Transverse colon (tissue), 4 donors: ENCODE measurements at places on chromosomes 11 and 22.

- no peaks in the 10 kb centered on the region for H3K36me3 ChIP-seq
- H3K4me3 ChIP-seq = no peak overlapping the region
- DNase-seq = no peak
Measured at GRCh38 chr22:29442976-29443375, 4.6 kb downstream of the RFPL1 start.

DNA sequence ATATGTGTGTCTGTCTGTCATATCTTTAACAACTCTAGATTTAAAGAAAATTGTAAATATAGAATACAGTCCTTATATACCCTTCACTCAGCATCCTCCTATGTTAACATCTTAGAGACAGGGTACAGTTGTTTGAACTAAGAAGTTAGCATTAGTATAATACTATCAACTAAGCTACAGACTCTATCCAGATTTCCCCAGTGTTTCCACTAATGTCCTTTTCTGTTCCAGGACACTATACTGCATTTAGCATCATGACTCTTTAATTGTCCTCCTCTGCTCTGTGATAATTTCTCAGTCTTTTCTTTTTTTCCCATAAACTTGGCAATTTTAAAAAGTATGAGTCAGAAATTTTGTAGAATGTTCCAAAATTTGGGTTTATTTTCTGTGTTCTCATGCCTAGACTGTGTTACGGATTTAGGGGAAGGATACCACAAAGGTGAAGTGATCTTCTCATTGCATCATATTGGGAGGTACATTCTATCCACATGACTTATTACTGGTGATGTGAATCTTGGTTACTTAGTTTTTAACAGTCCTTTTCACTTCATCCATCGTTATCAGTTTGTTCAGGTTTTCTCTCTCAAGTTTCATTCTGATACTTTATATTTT lies 168.4 kb downstream of the SBF2 start:
- DNase-seq = no peak
- no peaks in the 10 kb centered on the region for H3K36me3 ChIP-seq
- no peak overlapping the region for H3K4me3 ChIP-seq
- no peaks in the 10 kb centered on the region for H3K27me3 ChIP-seq
- H3K27ac ChIP-seq = no peak overlapping the region

DNA sequence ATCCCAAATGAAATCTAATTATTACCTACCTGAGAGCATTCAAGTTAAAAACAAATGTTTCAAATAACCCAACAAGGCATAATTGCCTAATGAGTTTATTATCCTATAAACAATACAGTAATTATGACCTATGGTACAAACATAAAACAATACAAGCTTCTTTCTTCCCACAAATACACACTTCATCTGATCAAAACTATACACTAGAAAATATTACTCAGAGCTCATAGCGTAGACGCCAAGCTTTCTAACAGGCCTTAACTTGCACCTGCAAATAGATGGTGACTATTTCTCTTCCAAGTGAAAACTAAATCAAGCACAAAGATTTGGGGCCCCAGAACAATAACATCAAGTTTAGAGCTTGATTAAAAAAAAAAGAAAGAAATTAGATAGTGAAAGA lies 78.1 kb downstream of the SOX6 start:
- peaks cover 22% of the 10 kb centered on the region for H3K4me1 ChIP-seq
- peak overlapping the region; percentile 79 for H3K27ac ChIP-seq
- DNase-seq = no peak

GRCh38 chr11:78339483-78339882 lies 78.1 kb downstream of the GAB2 start:
- H3K4me3 ChIP-seq = no peak overlapping the region
- no peak overlapping the region for H3K27ac ChIP-seq
- no peaks in the 10 kb centered on the region for H3K36me3 ChIP-seq
- no peaks in the 10 kb centered on the region for H3K27me3 ChIP-seq
- H3K4me1 ChIP-seq = no peaks in the 10 kb centered on the region
- DNase-seq = no peak

DNA sequence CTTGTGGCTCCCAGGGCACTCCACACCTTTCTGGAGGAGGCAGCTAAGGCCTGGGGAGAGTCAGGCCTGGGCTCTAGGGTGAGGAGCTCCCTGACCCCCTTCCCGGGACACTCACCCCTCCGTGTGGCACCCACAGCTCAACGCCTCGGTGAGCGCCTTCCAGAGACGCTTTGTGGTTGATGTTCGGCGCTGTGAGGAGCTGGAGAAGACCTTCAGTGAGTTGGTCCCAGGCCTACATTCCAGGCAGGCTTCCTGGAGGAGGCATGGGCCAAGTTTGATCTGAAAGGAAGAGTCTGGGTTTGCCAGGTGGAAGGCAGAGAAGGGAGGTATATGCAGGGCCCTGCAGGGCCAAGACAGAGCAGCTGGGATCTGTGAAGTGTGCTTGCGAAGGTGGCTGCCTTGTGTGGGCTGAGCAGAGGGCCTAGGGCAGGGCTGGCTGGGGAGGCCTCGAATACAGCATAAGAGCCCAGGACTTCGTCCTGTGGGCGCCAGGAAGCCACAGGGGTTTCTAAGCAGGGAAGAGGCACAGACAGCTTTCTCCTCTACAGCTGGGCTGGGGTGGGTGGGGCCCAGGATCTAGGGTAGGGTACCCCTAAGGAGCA lies 2.9 kb downstream of the TCIRG1 start:
- H3K4me1 ChIP-seq = peaks cover 17% of the 10 kb centered on the region
- no peaks in the 10 kb centered on the region for H3K27me3 ChIP-seq

- H3K27ac ChIP-seq = no peak overlapping the region
- no peak for DNase-seq
- peaks cover 5% of the 10 kb centered on the region for H3K4me1 ChIP-seq
- H3K27me3 ChIP-seq = no peaks in the 10 kb centered on the region
Measured at GRCh38 chr11:47572715-47573255, 6.0 kb downstream of the KBTBD4 start.

DNA sequence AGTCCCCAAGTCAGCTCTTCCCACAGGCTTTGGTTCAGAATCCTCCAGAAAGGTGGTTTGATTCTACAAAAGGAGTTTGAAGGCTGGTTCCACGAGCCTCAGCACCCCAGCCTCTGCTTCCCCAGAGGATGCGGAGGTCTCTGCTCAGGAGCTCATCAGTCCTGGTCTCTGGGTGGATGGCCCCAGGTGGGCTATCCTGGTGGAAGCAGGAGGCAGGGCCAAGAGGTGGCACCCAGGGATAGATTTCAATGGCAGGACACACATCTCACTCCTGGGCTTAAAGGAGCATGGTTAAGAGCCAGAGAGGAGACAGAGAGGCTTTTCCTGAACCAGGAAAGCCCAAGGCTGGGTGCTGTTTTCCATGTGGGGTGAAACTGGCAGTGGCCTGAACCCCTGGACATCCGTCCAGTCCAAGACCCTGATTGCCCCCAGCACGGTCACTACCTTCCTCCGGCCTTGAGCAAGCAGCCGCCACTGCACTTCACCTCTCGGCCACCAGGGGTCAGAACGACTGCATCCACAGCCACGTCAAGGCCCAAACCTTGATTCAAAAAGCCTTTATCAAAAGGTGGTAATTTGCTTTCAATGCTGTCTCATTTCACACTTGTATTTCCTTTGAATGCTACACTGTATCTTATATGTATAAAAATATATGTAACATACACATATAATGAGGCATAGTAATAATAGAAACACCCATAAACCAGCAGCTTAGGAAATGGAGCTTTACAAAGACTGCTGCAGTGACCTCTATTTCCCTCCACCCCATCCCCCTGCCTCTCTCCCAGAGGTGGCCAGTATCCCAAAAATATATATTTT lies 19.3 kb upstream of the FXYD2 start:
- no peaks in the 10 kb centered on the region for H3K36me3 ChIP-seq
- no peaks in the 10 kb centered on the region for H3K4me1 ChIP-seq
- no peak overlapping the region for H3K27ac ChIP-seq

GRCh38 chr22:38881997-38882879 lies 10.2 kb upstream of the CBX6 start:
- no peaks in the 10 kb centered on the region for H3K36me3 ChIP-seq
- DNase-seq = no peak
- H3K4me1 ChIP-seq = peaks cover 11% of the 10 kb centered on the region
- H3K27ac ChIP-seq = peak overlapping the region; percentile 89
- no peak overlapping the region for H3K4me3 ChIP-seq
- no peaks in the 10 kb centered on the region for H3K27me3 ChIP-seq

- peaks cover 18% of the 10 kb centered on the region for H3K4me1 ChIP-seq
- no peaks in the 10 kb centered on the region for H3K36me3 ChIP-seq
- H3K4me3 ChIP-seq = no peak overlapping the region
Measured at GRCh38 chr11:75388386-75389275, 10.7 kb upstream of the RPS3 start.

- peaks cover 10% of the 10 kb centered on the region for H3K4me1 ChIP-seq
- H3K27ac ChIP-seq = no peak overlapping the region
- H3K4me3 ChIP-seq = no peak overlapping the region
- no peak for DNase-seq
- H3K36me3 ChIP-seq = no peaks in the 10 kb centered on the region
Measured at GRCh38 chr11:36501236-36501635, 8.8 kb downstream of the TRAF6 start.

DNA sequence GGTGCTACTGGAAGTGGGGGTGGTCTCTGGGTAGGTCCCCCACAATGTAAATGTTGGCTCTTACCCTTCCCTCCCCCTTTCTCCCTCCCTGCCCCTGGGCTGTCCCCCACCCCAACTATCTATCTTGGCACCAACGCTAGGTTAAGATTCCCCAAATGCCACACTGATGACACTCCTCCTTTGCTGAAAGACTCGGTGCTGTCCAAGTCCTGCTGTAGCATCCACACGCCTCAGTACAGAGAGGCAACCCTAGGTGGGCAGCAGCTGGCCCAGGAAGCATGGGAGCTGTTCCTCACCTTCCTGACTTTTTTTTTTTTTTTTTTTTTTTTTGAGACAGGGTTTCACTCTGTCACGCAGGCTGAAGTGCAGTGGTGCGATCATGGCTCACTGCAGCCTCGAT lies 3.4 kb upstream of the KCTD17 start:
- no peaks in the 10 kb centered on the region for H3K36me3 ChIP-seq
- DNase-seq = no peak
- peaks cover 9% of the 10 kb centered on the region for H3K4me1 ChIP-seq
- H3K27me3 ChIP-seq = no peaks in the 10 kb centered on the region

DNA sequence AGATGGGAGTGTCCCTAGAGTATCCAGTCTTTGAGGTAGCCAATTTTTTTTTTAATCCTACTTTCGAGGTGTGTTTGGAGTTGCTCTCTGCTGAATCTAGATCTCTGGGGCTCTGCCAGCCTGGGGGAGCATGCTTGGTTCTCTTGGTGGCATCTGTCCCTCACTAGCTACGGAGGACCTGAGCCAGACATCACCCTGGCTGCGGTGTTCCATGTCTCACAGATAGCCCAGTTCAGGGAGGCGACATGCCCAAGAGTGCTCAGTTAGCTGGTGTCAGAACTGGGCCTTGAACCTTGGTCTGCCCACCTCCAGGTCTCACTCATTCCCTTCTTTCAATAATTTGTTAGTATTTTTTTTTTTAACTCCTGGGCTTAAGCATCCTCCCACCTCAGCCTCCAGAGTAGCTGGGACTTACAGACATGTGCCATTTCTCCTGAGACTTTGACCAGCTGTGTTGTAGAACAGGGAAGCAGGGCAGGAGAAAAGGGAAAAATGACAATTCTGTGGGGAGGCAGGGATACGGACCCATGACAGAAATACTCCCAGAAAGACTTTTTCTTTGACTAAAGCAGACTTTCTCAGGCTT lies 621 bp downstream of the HMOX1 start:
- no peaks in the 10 kb centered on the region for H3K36me3 ChIP-seq
- H3K4me3 ChIP-seq = peak overlapping the region; percentile 16
- H3K27ac ChIP-seq = peak overlapping the region; percentile 81
- DNase-seq = no peak
- H3K27me3 ChIP-seq = no peaks in the 10 kb centered on the region

DNA sequence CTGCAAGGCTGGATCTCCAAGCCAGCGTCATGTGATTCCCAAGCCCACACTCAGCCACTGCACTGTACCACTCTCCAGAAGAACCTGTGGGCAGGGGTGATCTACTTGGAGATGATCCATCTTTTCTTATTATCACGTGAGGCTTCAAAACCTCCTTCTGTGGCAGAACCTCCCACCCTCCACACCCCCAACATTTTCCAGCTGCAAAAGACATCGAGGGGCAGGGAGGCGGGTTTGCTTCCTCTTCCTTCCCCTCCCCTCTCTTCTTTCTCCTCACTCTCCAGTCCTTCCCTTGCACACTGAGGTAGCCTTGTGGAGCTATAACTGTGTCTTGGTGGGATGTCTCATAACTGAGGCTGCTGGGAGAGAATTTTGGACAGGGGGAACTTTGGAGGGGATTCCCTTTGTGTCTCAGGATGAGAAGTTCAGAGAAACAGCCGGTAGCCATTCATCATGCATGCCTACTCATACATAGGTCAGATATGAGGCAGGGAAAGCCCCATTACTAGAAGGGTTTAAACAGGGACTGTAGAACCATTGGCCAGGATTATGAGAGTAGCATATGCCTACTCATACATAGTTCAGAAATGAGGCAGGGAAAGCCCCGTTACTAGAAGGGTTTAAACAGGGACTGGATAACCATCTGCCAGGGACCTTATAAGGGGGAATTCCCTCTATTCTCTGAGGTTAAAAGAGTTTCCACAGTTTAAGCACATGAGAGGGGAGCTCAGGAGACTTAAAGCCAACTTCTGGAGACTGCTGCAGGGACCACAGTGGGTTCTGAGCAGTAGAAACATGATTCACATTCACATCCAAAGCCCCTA lies 420.7 kb upstream of the CADM1 start:
- no peak overlapping the region for H3K4me3 ChIP-seq
- no peak overlapping the region for H3K27ac ChIP-seq
- H3K36me3 ChIP-seq = no peaks in the 10 kb centered on the region
- no peak for DNase-seq

DNA sequence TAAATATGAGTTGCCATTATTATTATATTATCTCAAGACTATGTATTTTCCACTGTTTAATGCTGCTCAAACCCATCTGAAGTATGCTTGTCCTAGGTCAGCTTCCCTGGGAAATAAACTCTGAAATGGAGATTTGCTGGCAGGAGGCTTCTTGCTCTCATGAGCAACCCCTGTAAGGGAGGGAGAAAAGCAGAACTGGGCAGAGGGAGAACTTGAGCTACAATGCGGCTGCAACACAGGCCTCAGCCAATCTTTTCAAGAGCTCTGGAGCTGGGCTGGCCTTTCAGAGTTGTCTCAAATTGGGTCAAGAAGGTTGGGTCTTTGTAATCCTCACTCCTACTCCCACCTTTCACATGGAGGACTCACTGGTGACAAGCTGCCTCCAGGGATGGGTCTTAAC lies 412.6 kb downstream of the TENM4 start:
- H3K36me3 ChIP-seq = no peaks in the 10 kb centered on the region
- H3K27ac ChIP-seq = no peak overlapping the region
- H3K4me3 ChIP-seq = no peak overlapping the region
- DNase-seq = no peak

GRCh38 chr22:49404576-49405241 lies 423.0 kb downstream of the BRD1 start:
- H3K27me3 ChIP-seq = peaks cover 3% of the 10 kb centered on the region
- no peaks in the 10 kb centered on the region for H3K36me3 ChIP-seq
- no peak for DNase-seq
- no peak overlapping the region for H3K4me3 ChIP-seq
- no peak overlapping the region for H3K27ac ChIP-seq
